D341Med (cell line): ENCODE measurements at places on chromosomes 11 and 22.
A peak's percentile ranks its signal among the peaks of the same experiment; 100 is the strongest.

DNA sequence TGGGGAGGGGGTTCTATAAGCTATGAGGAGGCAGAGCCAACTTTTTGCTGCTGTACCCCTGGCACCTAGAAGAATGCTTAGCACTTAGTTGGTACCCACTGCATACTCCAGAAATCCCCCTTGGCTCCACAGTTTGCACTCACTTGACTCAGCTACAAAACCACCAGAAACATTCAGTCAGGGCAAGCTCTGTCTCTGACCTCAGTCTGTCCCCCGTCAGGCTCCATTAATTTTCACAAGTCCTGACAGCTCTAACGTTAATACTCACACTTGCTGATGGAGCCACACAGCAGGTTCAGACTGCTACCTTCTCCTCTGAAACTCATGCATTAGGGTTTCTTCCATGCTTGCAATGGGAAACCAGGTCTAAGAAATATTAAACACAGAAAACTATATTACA, 81.7 kb downstream of the MPPED2 start:
- DNase-seq, result no peak

- DNase-seq, result no peak
These were observed 2.8 kb upstream of the TRIM3 start for GRCh38 chr11:6476571-6476970.

GRCh38 chr11:128496692-128497060, 90.7 kb downstream of the ETS1 start:
- DNase-seq, result no peak

- DNase-seq, result peak; percentile 88
These were observed 40.4 kb upstream of the AKIP1 start for GRCh38 chr11:8870411-8871170.

DNA sequence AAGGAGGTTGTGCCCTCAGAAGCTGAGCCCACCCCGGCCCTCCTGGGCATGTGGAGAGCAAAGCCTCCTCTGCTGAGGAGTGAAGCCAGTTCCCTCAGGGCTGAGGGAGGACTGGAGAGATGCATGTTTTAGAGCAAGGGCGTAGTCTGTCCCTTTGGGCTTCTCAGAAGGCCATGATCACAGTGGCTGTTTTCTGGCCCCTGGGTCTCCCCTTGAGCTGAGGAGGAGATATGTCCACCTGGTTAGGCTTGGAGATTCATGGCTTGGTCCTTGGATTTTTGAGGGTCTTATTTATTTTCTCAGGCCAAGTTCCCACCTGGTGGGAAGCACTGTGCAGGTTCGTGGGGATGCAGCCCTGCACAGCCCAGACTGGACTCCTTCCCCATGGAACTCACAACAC, 46.5 kb upstream of the THY1 start:
- DNase-seq, result no peak

GRCh38 chr22:42190274-42190673, 59.7 kb upstream of the CYP2D6 start:
- DNase-seq, result no peak

DNA sequence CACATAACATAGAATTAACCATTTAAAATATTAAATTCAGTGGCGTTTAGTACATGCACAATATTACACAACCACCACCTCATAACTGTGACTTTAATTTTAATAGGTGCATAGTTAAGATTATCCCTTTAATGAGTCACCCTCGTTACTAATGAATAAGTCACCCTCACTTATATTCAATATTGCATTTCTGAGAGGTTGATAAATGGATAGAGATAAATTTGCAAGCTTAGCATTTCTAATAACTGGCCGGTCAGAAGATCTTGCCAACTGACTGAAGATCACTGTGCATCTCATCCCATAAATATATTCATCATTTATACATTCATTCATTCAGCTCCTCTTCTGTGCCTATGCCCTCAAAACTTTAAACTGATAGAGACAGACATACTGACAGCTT, 243.7 kb downstream of the TTC28 start:
- no peak for DNase-seq

DNA sequence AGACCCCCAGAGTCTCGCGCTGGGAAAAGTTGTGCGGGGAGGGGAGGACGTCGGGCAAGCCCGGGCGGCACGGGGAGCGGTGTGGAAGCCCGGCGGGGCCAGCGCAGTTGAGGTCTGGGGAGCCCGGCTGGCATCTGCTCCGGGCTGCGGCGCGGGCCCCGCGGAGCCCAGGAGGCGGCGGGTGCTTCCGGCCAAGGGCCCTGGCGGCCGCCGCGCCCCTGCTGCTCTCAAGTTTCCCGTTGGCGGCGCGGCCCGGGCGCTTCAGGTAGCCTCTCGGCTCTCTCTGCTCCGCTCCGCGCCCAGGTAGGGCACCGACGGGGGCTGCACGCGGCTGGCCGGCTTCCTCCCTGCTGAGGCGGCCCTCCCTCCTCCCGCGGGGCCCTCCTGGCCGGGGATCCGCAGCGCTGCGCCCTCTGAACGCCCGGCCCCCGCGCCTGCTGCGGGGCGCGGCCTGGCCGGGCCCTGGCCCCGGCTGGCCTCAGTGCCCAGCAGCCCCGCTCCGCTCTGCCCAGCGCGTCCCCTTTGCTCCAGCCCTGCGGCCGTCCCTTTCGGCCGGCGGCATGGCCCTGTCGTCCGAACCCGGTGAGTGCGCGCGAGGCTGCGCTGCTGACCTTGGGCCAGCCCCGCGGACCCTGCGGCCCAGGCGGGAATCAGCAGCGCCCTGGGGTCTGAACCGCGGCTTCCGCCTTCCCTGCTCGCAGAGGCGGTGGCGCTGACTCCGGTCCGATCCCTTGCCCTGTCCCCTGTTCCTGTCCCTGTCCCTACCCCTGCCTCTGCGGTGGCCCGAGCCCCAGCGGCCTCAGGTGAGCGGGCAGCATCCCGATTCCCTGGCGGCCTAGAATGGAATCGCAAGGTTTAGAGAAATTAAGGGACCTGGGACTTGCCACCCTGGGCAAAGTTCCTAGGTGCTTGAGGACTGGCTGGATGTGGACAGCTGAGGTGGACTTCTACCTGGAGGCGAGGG, 4.3 kb upstream of the AMPD3 start:
- peak; percentile 59 for DNase-seq

- DNase-seq, result no peak
These were observed 36.4 kb upstream of the DKK3 start for GRCh38 chr11:12044799-12045198.

DNA sequence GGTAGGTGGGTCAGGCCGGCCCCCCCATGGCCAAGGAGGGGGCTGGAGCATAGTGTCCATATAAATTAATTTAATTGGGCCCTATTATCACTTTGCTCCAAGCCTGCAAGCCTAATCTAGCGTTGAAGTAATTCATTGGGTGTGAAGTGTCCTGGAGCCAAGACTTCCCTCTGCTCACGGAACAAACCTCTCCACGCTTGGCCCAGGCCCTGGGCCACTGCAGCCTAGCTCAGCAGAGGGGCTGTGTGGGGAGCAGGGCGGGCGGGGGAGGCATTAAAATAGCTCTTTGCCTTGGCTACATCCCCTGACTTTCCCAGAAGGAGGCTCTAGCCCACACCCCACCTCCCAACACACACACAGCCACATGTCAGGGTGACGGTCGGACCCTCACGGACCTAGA, 73.5 kb downstream of the THAP12 start:
- no peak for DNase-seq

- DNase-seq, result no peak
These were observed 21.8 kb downstream of the MPPED1 start for GRCh38 chr22:43433451-43434274.

GRCh38 chr11:128624269-128625175, 37.2 kb upstream of the ETS1 start:
- DNase-seq, result no peak

- no peak for DNase-seq
These were observed 48.9 kb upstream of the SHANK2 start for GRCh38 chr11:71301046-71301857.

- DNase-seq, result no peak
These were observed 34.4 kb downstream of the TRMU start for GRCh38 chr22:46369716-46370583.

GRCh38 chr22:20793748-20794649, 20.1 kb downstream of the SERPIND1 start:
- no peak for DNase-seq

DNA sequence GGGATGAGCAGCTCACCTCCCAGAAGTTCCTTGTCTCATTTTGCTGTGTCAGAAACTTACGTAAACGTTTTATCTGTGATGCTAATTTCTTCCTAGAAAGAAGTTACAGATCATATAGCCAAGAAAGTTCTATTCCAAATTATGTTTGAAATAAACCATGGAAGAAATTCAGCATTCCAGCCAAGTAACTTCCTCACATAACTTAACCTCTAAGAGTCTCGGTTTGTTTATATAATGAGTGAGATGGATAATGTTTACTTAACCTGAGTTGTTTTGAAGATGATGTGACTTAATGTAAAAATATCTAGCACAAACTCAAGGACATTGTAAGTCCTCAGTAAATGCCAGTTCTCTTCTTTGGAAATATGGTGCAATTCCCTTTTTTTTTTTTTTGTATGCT, 8.9 kb upstream of the MUC15 start:
- DNase-seq, result no peak

- DNase-seq, result no peak
These were observed 23.9 kb downstream of the MOB2 start for GRCh38 chr11:1462698-1462975.
